ENCODE measurements at places on chromosomes 1 and 21.

DNA sequence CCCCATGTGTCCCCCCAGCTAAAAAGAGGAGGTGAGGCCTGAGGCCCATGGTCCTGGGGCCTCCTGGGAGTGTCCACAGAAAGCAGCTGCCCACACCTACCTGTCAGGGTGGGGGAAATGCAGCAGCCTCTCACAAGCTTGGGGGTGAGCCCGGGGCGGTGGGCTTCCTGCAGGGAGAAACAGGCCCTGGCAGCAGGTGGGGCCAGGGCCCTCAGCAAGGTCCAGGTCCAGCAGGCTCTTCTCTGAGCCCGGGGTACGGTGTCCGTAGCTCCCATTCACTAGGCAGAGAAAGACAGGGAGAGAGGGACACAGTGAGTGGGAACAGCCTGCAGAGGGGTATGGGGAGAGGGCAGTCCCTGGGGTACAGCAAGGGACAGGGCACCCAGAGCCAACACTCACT is 139.0 kb downstream of the GLIS1 start:
- no peak for DNase-seq

GRCh38 chr1:183723571-183723970 is 70.5 kb upstream of the APOBEC4 start:
- no peak for DNase-seq

- peak; percentile 40 for DNase-seq
These were observed 73.2 kb upstream of the GADD45A start for GRCh38 chr1:67611846-67612245.

- DNase-seq = no peak
These were observed 3.5 kb downstream of the KIAA1614 start for GRCh38 chr1:180916012-180916770.

DNA sequence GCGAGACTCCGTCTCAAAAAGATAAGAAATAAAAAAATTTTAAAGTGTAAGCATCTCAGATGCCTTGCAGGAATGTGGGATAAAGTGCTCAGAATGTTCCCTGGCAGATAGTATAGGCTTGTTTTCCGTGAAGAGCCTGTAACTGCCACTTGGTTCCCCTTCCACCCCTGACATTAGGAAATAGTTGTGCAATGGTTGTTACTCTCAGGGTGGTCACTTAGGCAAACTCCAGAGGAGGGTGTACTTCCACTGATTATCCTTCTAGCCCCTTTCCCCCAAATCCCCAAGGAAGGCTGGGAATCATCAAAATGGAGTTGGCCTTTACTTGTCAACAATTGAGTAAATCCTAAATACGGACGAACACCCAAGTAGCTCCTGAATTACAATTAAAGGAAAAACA is 10.4 kb downstream of the RPL11 start:
- DNase-seq = no peak

GRCh38 chr21:36044056-36044455 is 16.3 kb downstream of the SETD4 start:
- DNase-seq = no peak

DNA sequence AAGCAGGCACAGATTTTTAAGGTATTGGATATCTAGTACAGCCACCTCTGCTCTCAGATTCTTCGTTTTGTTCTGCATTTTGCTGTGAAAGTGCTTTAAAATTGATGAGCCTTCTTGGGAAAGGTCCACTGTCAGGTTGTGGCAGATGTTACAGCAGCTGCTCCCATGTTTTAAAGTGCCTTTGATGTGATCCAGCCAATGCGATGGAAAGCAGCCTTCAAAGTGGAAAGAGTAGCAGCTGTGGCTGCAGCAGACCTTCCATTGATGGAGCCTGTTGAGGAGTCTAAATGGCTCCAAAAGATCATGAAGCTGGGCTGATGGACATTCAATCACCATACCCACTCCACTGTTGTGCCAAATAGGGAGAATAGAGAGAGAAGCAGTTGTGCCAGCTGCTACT is 816.9 kb downstream of the PLA2G4A start:
- DNase-seq = no peak

GRCh38 chr1:184574588-184574987 is 180.1 kb downstream of the EDEM3 start:
- no peak for DNase-seq

- DNase-seq = no peak
These were observed 1.1 kb downstream of the TBX19 start for GRCh38 chr1:168281603-168282325.

- DNase-seq = no peak
These were observed 116.9 kb upstream of the COA6 start for GRCh38 chr1:234256359-234256758.

DNA sequence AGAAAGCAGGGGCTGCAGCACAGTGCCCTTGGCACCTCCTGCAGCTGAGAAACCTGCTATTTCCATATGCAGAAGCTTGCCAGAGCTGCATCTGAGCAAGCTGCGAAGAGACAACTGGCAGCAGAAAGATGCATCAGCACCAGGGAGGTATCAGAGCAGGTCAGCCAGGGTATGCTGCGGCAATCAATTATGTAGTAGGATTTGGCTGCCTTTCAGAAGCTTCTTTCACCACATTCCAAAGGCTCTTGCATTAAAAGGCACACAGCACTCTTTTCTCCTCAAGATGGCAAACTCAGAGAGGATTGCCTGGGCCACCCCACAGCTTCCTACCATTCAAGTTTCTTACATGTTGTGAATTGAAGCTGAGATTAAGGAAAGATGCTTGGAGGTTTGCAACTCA is 47.6 kb upstream of the RAP1A start:
- DNase-seq = peak; percentile 49

DNA sequence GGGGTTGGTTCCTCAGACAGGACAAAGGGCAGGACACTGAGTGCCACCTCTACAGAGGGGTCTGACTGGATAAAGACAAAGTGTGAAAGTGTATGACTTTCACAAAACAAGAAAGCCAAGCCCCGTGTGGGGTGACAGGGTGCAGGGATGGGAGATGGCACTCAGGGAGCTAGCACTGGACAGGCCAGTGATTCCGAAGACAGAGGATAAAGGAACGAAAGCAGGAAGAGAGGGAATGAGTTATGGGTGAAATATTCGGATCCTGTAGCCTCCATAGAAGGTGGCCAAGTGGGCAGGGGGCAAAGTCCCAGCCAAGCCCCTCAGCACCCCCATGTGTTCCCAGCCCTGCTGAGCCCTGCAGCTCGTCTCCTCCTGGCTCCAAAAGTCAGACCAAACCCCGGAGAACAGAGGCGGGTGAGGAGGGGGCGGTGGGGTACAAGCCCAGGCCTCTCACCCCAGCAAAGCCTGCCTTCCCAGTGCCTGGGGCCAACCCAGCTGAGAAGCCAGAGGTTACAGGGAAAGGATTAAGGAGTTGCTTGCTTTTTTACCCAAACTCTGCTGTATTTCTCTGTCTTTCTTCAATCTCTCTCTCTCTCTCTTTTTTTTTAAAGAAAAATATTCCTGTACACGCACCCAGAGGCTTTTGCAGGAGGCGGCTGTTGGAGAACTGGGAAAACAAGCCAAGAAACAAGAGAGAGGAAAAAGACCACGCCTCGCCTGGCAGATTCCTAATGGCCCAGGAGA is 14.0 kb upstream of the WASF2 start:
- peak; percentile 76 for DNase-seq

DNA sequence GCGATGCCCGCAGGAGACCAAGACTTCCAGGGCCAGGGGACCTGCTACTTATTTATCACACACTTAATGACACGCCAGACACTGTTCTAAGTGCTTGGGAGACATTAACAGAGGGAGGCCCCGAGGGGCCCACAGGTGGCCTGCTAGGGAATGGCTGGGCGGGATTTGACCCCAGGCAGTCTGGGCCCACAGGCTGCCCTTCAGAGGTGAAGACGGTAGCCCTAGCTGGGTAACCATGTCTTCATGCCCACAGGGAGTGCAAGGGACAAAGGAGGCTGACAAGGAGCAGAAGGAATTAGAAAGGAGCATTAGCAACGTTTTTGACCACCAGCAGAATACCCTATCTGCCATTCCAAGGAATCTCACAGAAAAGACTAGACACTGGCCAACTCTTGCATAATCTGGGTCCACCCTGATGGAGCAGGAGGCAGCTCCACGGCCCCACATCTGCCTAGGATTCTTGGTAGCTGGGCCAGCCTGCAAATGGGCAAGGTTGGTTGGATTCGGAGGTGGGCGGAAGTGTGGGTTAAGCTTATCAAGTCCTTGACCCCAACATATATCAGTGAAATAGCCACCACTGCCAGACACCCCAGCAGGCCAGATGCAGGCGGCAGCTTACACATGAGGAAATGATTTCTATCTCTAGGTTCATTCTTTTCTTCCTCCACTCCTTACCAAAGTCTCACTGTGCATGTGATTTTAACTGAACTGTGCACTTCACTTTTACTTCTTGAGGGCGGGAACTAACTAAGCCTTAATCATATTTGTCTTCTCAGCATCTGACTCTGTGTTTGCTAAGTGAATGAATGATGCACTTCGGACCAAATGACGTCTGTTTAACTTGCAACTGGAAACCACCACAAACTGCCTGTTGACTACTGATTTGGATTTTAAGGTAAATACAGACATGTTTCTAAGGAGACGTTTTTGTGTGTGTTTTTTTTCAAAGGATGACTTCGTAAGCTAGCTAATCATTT is 3.4 kb upstream of the ETS2 start:
- DNase-seq = no peak

DNA sequence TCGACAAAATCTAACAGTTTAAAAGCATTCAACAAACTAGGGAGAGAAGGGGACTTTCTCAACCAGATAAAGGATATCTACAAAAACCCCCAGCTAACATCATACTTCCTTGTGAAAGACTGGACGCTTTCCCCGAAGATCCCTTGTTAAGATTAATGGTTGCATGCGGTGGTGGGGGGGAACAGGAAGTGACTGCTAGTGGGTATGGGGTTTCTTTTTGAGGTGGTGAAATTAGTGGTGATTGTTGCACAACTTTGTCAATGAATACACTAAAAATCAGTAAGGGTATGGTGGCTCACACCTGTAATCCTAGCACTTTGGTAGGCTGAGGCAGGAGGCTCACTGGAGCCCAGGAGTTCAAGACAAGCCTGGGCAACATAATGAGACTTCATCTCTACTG is 26.9 kb upstream of the EYA3 start:
- DNase-seq = no peak

- DNase-seq = peak; percentile 87
These were observed at the start of gene NID1 for GRCh38 chr1:236064674-236065508. TSS of gene NID1 (minus strand) at chr1:236065090. CDS start at chr1:236065079, 11 bp downstream.

DNA sequence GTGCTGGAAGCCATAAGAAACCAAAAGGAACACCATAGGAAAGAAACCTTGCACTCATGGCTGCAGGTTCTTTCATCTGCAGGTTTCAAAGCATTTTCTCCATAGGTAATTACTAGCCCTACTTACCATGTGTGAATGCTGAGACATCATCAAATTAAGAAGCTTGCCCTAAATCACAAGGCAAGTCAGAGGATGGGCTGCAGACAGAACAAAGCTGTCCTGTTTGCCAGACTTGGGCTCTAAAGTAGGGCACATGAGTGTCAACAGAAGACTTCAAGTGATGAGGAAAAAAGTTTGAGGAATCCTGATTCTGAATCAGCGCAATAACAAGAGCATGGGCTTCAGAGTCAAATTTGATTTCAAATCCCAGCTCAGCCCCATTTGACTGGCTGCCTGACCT is 5.8 kb upstream of the EPS15 start:
- DNase-seq = no peak

- DNase-seq = peak; percentile 88
These were observed at the start of gene ARHGEF2 for GRCh38 chr1:155978325-155978972. TSS of gene ARHGEF2 (minus strand) at chr1:155978547. CDS start at chr1:155978427, 120 bp downstream.

DNA sequence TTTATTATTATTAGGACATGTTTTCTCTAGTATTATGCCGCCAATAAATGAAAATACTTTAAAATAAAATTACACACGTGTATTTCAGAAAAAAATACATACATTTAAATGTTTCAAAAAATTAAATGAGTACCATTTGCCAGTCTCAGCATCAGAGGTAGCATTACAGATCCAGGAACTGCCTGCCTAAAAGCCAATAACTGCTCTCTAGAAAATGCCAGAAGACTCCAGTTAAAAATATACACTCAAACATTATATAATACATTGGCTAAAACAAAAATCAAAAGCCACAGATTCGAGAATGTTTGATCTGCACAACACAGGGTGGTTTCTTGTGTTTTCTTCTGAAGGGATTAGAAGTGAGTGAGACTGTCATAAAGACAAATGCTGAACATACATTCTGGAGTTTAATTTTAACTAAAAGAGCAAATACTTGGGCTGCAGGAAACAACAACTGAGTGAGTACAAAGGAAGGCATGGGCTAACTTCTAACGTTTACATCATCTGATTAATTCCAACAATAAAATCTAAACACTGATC is 105.5 kb downstream of the RERE start:
- DNase-seq = no peak

GRCh38 chr1:30450818-30451233 is 272.6 kb downstream of the MATN1 start:
- no peak for DNase-seq

DNA sequence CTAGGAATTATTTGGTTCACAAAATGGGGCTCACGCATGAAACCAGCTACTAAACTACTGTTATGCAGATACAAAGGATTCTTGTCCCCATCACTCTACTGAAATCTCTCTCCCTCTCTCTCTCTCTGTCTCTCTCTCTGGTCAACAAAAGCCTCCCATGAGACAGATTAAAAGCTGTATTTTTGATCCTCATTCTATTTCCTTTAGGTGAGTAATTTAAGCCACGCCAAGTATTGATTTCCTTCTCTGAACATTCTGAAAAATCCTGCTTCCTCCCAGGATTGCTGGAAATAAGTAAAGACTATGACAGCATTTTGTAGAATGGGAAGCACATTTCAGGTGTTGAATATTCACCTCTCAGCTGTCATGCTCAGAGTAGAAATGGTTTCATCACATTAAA is 43.7 kb downstream of the PRDX6 start:
- DNase-seq = no peak

GRCh38 chr1:40389322-40389803 is 15.8 kb downstream of the SMAP2 start:
- DNase-seq = no peak

DNA sequence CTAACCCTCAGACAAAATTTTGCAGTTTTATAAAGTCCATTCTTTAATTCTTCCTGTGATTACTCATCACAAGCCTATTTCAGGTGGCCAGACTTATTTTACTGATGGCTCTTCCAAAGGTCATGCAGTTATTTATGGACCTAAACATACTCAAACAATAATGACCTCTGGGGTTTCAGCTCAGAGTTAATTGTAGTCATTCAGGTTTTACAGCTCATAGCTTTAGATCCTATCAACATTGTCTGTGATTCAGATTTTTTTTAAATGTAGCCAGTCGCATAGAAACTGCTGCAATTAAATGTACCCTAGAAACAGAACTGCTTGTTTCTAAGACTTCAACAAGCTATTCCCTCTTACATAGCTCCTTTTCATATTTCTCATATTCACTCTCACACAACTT is 270.8 kb downstream of the COL11A1 start:
- no peak for DNase-seq

GRCh38 chr1:199084293-199084692 is 445.5 kb downstream of the PTPRC start:
- DNase-seq = peak; percentile 68

- no peak for DNase-seq
These were observed 124.5 kb downstream of the KCNK1 start for GRCh38 chr1:233738396-233738795.

- peak; percentile 73 for DNase-seq
These were observed 13.8 kb upstream of the SFN start for GRCh38 chr1:26848941-26849774.

- peak; percentile 30 for DNase-seq
These were observed 610 bp downstream of the SCYL3 start for GRCh38 chr1:169892927-169893644.

GRCh38 chr1:43445606-43446387 is 7.9 kb downstream of the HYI start:
- no peak for DNase-seq

Measured in fibroblast of skin of back (primary cell).